ENCODE measurements at places on chromosomes 6 and 20.

- peak; percentile 36 for DNase-seq
Observed at GRCh38 chr20:2280082-2280481, 15.7 kb upstream of the TGM3 start.

DNA sequence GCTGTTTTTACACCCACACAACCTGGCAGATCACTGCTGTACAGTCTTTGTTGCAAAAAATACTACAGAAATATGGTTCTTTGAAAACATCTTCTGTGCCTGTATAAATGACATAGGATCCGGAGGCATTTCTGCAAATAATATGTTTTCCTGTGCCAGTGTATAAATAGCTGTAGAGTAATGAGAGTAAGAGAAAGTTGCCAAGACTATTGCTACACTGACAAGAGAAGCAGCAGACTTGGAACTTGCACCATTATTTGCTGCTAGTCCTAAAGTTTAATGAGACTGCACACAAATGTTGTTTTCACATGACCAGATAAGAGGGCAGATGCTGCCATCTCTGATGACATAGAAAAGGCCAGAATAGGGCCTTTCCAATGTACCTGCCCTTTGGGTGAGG lies 50.0 kb upstream of the DTNBP1 start:
- no peak for DNase-seq

DNA sequence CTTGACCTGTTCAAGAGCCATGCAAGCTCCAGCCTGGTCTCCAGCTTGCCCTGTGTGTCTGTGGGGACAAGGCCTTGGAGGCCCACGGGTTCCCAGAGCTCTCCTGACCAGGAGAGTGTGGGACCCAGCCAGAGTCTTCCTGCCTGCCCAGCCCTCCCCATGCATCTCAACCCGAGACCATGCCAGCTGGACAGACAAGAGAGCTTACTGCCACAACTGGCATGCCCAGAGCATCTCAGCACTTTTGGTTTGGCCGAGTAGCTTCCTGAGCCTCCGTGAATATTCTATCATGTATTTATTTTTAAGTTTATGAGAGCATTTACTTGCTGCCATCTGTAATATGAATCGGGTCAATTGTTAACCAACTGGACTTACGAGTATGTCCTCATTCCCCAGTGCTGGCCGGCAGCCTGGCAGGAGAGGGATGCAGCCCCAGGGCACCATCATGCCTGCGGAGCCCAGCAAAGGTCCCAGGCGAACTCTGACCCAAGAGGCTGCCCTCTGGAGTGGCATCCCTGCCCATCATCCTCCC lies 14.9 kb downstream of the IP6K3 start:
- no peak for DNase-seq

DNA sequence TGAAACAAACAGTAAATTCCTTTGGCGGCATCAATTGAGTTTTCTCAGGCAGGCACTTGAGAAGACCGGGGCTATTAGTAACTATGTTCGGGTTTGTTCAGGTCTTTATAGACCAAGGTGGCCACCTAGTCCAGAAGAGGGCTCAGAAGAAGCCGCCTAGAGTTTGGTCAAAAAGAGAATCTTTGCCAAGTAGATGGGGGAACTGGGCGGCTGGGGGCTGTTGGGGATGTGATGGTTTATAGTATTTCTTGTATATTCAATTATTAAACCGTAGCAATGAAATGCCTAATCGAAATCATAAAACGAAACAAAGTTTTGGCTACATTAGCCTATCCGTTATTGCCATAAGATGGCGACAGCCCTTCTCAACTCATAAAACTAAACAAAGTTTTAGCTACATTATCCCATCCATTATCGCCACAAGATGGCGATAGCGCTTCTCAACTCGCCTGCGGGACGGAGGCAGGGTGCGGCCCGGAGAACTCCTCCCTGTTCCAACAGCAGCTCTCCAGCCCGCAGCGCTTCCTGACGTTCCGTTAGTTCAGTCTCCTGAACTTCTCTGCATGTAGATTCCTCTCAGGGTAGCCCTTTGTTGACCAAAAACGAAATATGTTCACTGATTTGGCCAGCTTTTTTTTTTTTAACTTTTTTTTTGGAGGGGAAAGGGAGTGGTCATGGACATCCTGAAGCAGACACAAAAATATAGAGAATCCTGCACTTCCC lies 120.5 kb upstream of the PRSS16 start:
- peak; percentile 76 for DNase-seq

Data from dorsolateral prefrontal cortex (tissue), 122 donors.